Aorta (tissue), 5 donors: ENCODE measurements at places on chromosomes 5 and 9. TPM values are rescaled to one million over a fixed set of nuclear protein-coding genes. Genes with fewer than 3 reads are reported as not detected.

Gene SLC1A3
- 23.5 TPM for total RNA-seq

Gene FLT4
- total RNA-seq, result 13.7 TPM

Gene NEUROG1
- not detected for total RNA-seq

Gene PAX5
- total RNA-seq, result 0.19 TPM

Gene CATSPER3
- 0.29 TPM for total RNA-seq

Gene KLF9
- 122 TPM for total RNA-seq

Gene PCDHA1
- not detected for total RNA-seq

Gene ZMAT2
- total RNA-seq, result 39.0 TPM

Gene OTP
- not detected for total RNA-seq

DNA sequence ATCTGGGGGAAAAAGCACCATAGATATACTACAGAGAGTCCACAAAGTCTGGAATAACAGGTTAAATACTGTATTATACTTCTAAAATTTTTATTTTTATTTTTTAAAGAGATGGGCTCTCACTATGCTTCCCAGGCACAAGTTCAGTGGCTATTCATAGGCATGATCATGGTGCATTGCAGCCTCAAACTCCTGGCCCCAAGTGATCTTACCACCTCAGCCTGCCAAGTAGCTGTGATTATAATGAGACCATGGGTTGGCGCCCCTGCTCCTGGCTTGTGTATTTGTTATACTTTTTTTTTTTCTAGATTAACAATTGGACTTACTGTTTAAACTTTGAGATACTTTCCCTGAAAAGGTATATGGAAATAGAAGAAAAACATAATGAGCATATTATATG is 25.9 kb downstream of the ERBIN start:
- peaks cover 2% of the 10 kb centered on the region for H3K4me1 ChIP-seq
- no peaks in the 10 kb centered on the region for H3K27me3 ChIP-seq
- no peak for DNase-seq
- H3K36me3 ChIP-seq, result no peaks in the 10 kb centered on the region
- no peak overlapping the region for H3K4me3 ChIP-seq
- H3K27ac ChIP-seq, result no peak overlapping the region

DNA sequence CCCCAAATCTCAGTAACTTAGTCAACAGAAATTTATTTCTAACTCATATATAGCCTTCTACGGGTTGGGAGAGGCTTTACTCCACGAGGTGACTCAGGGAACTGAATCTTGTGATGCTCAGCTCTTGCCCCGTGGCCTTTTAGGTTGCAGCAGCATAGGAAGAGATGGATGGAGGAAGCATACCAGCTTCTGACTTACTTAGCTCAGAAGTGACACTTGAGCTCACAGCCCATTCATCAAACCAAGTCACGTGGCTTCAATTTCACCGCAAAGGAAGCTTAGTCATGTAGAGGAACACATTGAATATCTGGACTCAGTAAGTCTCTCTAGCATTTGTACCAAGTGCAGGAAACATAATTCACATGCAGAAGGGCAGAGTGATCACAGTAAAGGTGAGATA is 124.1 kb upstream of the KCNN2 start:
- DNase-seq, result no peak
- H3K4me3 ChIP-seq, result no peak overlapping the region
- no peaks in the 10 kb centered on the region for H3K27me3 ChIP-seq
- no peaks in the 10 kb centered on the region for H3K4me1 ChIP-seq
- H3K27ac ChIP-seq, result no peak overlapping the region

- no peaks in the 10 kb centered on the region for H3K27me3 ChIP-seq
- no peak overlapping the region for H3K27ac ChIP-seq
- H3K36me3 ChIP-seq, result no peaks in the 10 kb centered on the region
- no peaks in the 10 kb centered on the region for H3K4me1 ChIP-seq
- no peak overlapping the region for H3K4me3 ChIP-seq
- no peak for DNase-seq
Observed at GRCh38 chr5:61817472-61818326, 485.6 kb downstream of the ZSWIM6 start.

GRCh38 chr9:110753731-110754231 is 85.2 kb downstream of the MUSK start:
- H3K4me1 ChIP-seq, result no peaks in the 10 kb centered on the region
- no peak overlapping the region for H3K4me3 ChIP-seq
- no peaks in the 10 kb centered on the region for H3K36me3 ChIP-seq
- H3K27ac ChIP-seq, result no peak overlapping the region
- DNase-seq, result no peak

- H3K27ac ChIP-seq, result no peak overlapping the region
- H3K4me1 ChIP-seq, result no peaks in the 10 kb centered on the region
- H3K4me3 ChIP-seq, result no peak overlapping the region
- no peak for DNase-seq
- H3K27me3 ChIP-seq, result no peaks in the 10 kb centered on the region
- H3K36me3 ChIP-seq, result no peaks in the 10 kb centered on the region
Observed at GRCh38 chr5:96609369-96609768, 52.8 kb upstream of the CAST start.

GRCh38 chr9:127241354-127241753 is 23.2 kb upstream of the GARNL3 start:
- H3K4me1 ChIP-seq, result peaks cover 2% of the 10 kb centered on the region
- no peaks in the 10 kb centered on the region for H3K36me3 ChIP-seq
- H3K4me3 ChIP-seq, result no peak overlapping the region
- DNase-seq, result no peak
- no peaks in the 10 kb centered on the region for H3K27me3 ChIP-seq

- H3K4me1 ChIP-seq, result no peaks in the 10 kb centered on the region
- no peak overlapping the region for H3K27ac ChIP-seq
- no peak for DNase-seq
- H3K27me3 ChIP-seq, result no peaks in the 10 kb centered on the region
Observed at GRCh38 chr5:77849308-77849900, 73.3 kb upstream of the TBCA start.

DNA sequence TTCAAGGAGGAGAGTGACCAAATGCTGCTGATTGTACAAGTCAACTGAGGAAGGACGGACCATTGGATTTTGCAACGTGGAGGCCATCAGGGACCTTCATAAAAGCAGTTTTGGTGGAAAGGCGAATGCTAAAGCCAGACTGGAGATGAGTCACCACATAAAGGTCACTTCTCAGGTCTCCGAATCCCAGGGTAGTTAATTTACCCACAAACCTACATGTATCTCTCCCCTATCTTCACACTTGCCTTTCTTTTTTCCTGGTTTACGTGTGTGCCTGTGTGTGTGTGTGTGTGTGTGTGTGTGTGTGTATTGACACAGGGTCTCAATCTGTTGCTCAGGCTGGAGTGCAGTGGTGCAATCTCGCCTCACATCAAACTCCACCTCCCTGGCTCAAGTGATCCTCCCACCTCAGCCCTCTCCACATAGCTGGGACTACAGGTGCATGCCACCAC is 4.6 kb upstream of the CTNNA1 start:
- DNase-seq, result no peak
- H3K27ac ChIP-seq, result no peak overlapping the region
- no peaks in the 10 kb centered on the region for H3K27me3 ChIP-seq

- no peak overlapping the region for H3K4me3 ChIP-seq
- H3K4me1 ChIP-seq, result no peaks in the 10 kb centered on the region
- H3K27ac ChIP-seq, result no peak overlapping the region
- no peaks in the 10 kb centered on the region for H3K27me3 ChIP-seq
Observed at GRCh38 chr5:50441493-50441955, 436 bp upstream of the EMB start.
